Brain (organoid and tissue), 16 donors: ENCODE measurements at places on chromosomes 2 and 18. TPM values are rescaled to one million over a fixed set of nuclear protein-coding genes. Genes with fewer than 3 reads are reported as not detected.

DNA sequence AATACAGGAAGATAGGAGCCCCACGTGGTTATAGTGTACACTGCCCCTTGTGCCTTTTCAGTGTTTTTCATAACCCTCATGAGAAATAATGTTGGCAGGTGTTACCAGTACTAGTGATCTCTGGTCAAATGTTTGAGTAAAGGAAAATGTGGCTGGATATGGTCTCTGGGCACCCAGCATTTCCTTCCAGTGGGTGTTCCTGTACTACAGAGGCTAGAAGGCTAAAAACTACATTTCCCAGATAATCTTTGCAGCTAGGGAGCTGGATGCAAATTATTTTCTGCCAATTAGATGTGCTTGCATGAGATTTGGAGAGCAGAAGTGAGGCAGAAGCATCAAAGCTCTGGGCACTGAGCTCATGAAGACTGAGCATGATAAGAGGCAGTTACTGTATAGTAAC is 45.1 kb downstream of the KIAA2012 start:
- no peak for DNase-seq

DNA sequence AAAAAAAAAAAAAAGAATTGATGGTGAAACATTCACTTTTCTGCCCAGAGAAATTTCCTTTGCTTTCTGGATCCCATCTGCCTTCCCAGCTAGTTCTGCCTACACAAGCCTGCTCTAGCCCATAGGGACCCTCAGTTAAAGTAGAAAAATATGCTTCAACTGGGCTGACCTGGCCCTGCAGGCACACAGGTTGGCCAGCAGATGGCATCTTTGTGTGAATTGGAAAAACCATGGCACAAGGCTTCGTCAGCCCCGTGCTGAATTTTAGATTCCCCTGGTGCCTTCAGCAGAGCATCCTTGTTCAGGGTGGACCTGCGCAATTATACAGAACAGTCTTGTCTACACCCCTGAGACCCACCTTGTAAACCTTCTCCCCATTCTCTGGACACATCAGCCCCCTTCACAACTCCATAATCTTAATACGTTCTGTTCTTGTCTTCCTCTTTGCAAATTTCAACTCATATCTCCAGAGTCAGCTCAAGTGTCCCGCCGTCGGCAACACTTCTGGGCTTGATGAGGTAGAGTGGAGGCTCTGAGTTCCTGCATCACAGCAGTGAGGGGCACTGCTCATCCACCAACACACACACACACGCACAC is 114.5 kb downstream of the INSIG2 start:
- DNase-seq: no peak

DNA sequence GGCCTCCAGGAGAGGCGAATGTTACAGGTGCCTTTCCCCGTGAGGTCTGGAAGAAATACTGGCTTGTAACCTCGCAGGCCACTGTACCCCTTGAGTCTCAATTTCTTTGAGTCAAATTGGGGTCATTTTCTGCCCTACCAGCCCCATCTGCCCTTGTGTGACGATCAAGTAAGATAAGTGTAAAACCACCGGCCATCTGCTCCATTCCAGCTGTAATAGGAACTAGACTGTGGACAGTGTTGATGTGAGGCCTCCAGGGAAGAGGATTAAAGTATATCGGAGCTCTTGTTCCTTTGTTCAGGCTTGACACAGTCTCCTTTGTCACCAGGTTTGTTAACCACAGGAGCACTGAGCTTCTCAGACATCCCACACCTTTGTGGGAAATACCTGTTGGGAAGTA is 65.6 kb downstream of the MRPS9 start:
- no peak for DNase-seq

DNA sequence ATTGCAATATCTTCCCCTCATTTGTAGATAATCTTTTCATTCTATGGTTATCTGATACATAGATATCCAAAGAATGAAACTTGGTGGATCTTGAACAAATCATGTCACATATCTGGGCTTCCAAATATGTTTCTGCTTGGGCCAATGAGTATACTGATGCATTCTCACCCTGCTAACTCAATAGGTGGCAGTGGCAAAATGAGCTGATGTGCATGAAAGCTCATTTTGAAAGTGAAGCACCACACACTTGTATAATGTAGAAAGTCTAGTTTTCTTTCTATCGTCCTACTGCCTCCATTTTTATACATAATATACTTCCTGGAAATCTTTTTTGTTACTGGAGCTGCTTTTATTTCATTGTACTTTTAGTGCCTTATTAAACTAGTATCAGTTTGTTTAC is 208.2 kb downstream of the PRKCE start:
- DNase-seq: no peak

GRCh38 chr18:34807106-34807796 is 97.2 kb downstream of the DTNA start:
- DNase-seq: no peak

DNA sequence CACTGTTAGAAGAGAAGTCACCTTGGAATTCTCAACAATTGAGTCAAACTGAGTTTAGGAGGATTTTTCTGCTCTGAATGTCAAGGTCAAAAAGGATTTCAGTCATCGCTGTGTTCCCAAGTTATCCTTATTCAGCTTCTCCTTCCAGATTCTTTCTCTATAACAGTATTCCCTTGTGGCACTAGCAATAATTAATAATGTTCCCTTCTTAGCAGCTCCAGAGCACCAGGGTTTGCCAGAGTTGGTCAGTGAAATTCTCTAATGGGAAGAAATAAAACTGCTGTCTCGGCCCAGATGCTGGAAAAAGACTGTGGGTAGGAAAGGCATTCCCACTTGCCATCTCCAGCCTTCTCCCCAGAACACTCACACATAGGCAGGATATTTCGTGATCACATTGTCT is 836.0 kb upstream of the PIK3C3 start:
- no peak for DNase-seq

Gene HAUS1
- polyA plus RNA-seq: 27.0 TPM

Gene CYTIP
- polyA plus RNA-seq: 0.76 TPM

GRCh38 chr2:25335971-25336370 is 5.8 kb downstream of the DNMT3A start:
- no peak for DNase-seq

GRCh38 chr2:83725735-83726134 is 733.3 kb downstream of the SUCLG1 start:
- DNase-seq: no peak

GRCh38 chr2:97750017-97750416 is 36.6 kb downstream of the ZAP70 start:
- no peak for DNase-seq

GRCh38 chr2:20326163-20326780 is 24.4 kb downstream of the PUM2 start:
- DNase-seq: peak; percentile 58

- DNase-seq: no peak
These were observed 1051.3 kb upstream of the NRXN1 start for GRCh38 chr2:52083214-52083613.

DNA sequence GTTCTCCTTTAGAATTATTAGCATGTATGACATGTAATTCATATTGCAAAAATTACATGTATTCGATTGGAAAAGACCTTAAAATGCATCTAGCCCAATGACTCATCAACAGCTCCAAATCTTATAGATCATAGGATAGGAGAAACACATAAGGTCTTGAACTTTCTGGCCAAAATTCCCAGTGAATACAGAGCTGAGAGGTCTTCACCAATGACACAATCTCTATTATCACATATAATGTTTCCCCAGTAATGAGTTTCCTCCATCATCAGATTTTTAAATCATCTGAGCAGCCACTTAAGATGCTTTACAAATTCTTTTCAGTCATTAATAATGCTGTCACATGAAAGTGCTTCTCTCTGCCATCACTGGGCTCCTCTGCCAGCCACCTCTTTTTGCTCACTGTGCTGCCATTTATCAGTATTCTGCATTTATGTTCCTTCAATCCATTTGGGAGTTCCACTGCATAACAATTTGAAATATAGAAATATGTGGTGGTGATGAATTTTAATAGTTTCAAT is 804.9 kb downstream of the SUCLG1 start:
- peak; percentile 27 for DNase-seq

Gene NAT8
- polyA plus RNA-seq: not detected

GRCh38 chr2:216635171-216635570 is 2.0 kb downstream of the IGFBP2 start:
- no peak for DNase-seq

GRCh38 chr2:24410976-24411375 is 50.6 kb upstream of the ITSN2 start:
- no peak for DNase-seq

DNA sequence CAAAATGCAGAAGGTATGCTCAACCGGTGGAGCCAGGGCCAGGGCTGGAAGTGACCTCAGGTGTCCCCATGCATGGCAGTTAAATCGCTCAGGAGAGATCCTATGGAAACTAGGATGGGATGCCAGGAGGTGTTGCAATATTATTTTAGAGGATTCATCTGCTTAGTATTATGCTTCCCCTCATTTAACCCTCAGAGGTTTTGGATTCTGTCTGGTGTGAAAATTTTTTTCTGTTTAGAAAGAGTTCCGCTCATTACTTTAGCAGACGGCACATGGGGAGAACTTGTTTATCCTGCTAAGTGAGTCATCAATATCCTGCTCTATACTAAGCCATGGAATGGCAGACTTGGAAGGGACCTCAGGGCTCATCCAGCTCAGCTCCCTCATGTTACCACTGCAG is 42.5 kb downstream of the TRIB2 start:
- no peak for DNase-seq

- peak; percentile 34 for DNase-seq
These were observed 2108.8 kb upstream of the PIK3C3 start for GRCh38 chr18:39846265-39846664.

GRCh38 chr18:43367895-43368294 is 90.6 kb upstream of the SYT4 start:
- DNase-seq: no peak

DNA sequence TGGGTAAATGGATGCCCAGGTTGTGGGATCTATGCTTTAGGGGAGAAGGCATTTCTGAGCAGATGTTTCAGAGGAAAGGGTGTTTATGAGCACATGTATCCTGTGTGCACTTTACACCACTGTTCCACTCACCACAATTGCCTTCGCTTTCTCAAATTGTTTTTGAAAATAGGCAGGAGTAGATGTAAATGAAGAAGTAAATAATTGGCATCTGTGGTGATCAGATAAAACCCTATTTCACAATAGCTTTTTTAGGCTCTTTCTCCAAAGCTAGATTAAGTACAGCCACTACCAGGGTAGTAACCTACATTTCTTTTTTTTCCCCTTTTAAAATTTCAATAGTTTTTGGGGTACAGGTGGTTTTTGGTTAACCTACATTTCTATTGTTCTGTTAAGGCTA is 40.6 kb downstream of the TMEM178A start:
- no peak for DNase-seq

DNA sequence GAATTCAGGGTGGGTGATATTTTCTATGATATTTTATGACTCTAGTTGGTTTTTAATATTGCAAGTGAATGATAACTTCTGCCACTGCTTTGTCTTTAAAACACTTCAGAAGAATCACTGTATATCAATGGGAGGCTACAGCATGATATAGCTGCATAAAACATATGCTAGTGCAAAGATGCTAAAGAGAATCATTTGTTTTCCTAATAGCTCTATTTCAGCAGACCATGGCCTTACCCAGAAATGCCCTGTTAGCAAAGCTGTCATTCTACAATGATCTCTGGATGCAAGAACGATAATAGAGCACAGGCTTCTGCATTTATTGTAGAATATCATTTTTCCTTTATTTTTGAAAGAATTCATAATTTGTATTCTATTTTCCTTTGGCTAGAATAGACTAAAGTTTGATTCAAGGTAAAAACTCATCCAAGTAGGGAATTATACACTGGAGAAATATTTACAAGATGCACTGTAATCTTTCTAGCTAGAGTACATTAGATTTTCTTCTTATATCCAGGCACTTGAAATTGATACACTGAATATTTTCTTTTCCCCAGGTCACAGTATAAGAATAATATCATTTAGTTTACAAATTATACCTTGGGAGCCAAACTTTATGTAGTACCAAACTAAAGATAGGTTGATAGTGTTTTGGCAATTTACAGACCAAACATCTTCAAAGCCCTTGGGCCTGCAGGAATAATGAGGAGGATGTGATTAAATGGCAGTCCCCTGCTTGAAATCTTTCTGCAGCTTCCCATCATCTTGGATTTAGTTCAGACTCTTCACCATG is 252.6 kb upstream of the LINC00305 start:
- DNase-seq: no peak

DNA sequence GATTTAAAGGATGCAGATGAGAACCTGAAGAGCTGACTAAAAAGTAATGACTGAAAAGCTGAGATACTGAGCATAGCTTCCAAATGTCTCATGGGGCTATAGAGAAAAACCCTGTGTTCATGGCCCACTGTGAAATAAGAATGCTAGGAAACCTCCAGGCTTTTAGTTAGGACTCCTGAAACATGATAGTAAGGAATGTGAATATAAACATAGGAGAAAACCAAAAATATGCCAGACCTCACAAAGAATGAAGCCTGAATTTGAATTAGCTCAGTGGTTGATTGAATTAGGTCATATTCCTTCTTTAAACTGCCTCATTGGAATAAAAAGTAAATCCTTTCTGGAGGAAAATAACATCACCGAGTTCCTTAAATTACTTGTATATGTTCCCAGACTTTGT is 194.5 kb upstream of the NXPH2 start:
- no peak for DNase-seq

Gene ATP6V1C2
- 0.75 TPM for polyA plus RNA-seq

GRCh38 chr2:42117923-42118753 is 51.0 kb upstream of the EML4 start:
- DNase-seq: no peak

DNA sequence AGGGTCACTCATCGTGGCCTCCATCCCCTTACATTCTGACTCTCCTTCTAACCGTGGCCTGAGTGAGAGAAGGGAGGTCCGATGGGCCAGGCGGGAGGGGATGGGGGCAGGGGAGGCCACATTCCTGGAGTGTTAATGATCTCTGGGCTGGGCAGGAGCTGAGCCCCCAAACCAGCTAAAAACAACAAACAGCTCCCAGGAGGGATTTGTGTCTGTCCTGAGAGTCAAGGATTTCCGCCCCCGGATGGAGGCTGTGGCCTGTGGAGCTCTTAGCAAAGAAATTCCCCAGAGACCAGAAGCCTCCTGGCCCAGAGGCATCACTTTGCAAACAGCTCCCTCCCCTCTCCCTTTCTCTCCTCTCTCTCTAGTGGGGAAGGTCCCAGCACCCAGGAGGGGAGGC is 23.5 kb downstream of the EMX1 start:
- no peak for DNase-seq

GRCh38 chr2:222292149-222293134 is 6.4 kb downstream of the PAX3 start:
- DNase-seq: no peak

- peak; percentile 64 for DNase-seq
These were observed 187.1 kb downstream of the ZBTB7C start for GRCh38 chr18:48222118-48222517.

- DNase-seq: no peak
These were observed 33.5 kb downstream of the GALNT5 start for GRCh38 chr2:157291018-157291417.

Gene C1QL2
- 5.2 TPM for polyA plus RNA-seq

Gene CD226
- 0.12 TPM for polyA plus RNA-seq

GRCh38 chr2:241551998-241552737 is 6.4 kb upstream of the BOK start:
- DNase-seq: no peak

Gene ONECUT2
- polyA plus RNA-seq: 2.1 TPM

GRCh38 chr2:43444989-43445645 is 150.7 kb downstream of the THADA start:
- no peak for DNase-seq

Gene TNS1
- polyA plus RNA-seq: 23.1 TPM

- DNase-seq: no peak
These were observed 144.8 kb downstream of the ZNF804A start for GRCh38 chr2:184743096-184743495.

Gene SCTR
- polyA plus RNA-seq: not detected

Gene MAPK4
- polyA plus RNA-seq: 28.3 TPM
